ENCODE measurements at places on chromosomes 7 and 10.

GRCh38 chr10:78470267-78471103 lies 436.8 kb downstream of the RPS24 start:
- no peak for DNase-seq

GRCh38 chr10:44310762-44311562 lies 73.9 kb downstream of the CXCL12 start:
- DNase-seq, result peak; percentile 62

DNA sequence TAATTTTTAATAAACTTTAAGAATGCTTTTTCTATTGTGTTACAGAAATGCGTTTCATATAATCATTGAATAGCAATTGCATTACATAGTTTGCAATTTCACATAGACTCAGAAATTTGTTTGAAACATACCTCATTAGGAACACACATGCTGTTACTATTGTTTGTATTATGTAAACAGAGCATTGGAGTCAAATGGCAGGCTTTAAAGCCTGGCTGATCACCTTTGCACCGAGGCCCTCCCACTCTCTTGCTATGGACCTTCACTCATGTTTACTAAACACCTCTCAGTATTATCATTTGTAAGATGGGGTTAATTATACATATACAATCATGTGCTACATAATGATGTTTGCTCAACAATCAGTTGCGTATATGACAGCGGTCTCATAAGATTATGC lies 203.6 kb upstream of the NPSR1 start:
- no peak for DNase-seq

- DNase-seq, result no peak
Observed at GRCh38 chr7:81882086-81882485, 112.2 kb upstream of the HGF start.

- DNase-seq, result no peak
Observed at GRCh38 chr10:112720178-112720577, 229.9 kb upstream of the TCF7L2 start.

DNA sequence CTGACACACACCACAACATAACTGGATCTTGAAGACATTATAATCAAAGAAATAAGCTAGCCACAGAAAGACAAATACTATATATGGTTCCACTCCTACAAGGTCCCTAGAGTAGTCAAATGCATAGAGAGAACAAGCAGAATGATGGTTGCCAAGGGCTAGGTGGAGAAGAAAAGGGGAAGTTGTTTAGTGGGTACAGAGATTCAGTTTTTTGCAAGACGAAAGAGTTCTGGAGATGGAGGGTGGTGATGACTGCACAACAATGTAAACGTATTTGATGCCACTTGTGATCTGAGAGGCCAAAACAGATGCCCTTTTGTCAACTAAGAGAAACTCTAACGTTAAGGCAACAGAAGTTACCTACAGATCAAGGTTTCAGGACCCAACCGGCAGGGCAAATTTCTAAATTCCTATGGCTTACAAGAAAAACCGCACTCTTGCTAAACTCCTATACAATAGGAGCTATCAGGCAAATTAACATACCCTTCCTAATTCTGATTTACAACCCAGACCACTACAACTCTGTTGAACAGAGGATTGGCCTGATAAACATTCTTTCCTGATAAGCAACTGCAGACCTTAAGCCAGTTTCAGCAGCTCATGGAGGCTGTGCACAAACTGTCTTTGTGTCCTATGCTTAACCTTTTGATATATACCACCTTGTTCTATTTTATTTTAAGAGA lies 69.0 kb downstream of the FAM107B start:
- no peak for DNase-seq

- no peak for DNase-seq
Observed at GRCh38 chr7:134104166-134104565, 23.0 kb upstream of the LRGUK start.

GRCh38 chr10:60820093-60820754 lies 41.9 kb downstream of the CDK1 start:
- no peak for DNase-seq

GRCh38 chr10:26574783-26575182 lies 122.7 kb upstream of the PDSS1 start:
- no peak for DNase-seq

- DNase-seq, result no peak
Observed at GRCh38 chr10:111493024-111493625, 416.3 kb downstream of the ADRA2A start.

- DNase-seq, result no peak
Observed at GRCh38 chr10:12974491-12975199, 26.9 kb downstream of the CCDC3 start.

Data from activated naive CD4-positive, alpha-beta T cell treated with Interleukin-2 at 50 U/mL for 16 hours (primary cell).